BJ (cell line): ENCODE measurements at places on chromosomes 1 and 21.

DNA sequence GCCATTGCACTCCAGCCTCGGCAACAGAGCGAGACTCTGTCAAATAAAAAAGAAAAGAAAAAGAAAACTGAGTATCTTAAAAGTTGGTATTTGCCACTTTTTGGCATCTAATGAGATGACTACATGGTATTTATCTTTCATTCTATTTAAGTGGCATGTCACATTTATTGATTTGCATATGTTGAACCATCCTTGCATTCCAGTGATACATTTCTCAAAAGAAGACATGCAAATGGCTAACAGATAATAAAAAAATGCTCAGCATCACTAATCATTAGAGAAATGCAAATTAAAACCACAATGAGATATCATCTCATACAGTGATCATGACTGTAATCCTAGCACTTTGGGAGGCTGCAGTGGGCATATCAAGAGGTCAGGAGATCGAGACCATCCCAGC is 28.1 kb downstream of the SFPQ start:
- DNase-seq: no peak

- DNase-seq: no peak
Measured at GRCh38 chr1:109274533-109275476, 8.1 kb downstream of the PSRC1 start.

DNA sequence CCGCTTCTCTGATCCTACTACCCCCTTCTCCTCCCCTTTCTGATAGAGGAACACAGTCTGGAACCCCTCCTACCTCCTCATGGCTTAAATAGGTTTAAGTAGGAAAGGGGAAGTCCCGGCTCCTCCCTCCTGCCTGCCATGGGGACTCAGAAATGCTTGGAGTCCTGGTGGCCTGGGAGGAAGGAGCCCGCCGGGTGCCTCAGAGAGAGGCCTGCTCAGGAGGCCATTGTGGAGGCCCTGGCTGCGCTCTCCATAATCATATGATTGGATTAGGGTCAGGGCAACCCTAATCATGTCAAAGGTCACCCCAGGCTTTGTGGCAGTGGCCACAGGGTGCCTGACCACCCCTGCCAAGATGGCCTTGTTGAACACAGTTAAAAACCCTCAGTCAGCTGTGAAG is 29.0 kb downstream of the WNT3A start:
- DNase-seq: no peak

DNA sequence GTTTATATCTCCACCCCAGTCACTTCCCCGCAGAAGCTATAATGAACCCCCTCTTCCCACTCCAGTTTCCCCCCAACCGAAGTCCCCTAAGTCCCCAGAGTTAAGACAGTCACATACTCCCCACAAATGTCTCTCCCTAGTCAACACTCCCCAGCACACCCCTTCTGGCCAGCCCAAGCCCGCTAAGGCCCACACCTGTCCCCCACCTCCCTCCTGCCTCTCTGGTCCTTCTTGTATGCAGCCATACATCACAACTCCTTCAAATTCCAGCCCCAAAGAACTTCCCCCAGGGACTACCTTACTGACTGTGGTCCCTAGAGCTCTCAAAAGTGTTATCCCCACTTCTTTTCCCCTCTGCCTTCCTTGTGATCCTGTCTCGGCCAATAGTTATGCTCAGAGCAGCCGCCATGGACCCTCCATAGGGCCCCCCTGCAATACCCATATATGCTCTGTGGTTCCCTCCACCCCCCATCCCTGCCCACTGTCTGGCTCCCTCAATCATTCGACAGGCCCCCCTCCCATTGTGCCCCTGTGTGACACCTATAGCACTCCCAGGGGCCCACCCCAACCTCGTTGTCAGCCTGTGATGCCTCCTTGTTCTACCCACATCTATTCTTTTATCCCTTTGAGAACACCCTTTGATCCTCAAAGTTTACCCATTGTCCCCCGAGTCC is 2.2 kb downstream of the NSUN4 start:
- DNase-seq: no peak

DNA sequence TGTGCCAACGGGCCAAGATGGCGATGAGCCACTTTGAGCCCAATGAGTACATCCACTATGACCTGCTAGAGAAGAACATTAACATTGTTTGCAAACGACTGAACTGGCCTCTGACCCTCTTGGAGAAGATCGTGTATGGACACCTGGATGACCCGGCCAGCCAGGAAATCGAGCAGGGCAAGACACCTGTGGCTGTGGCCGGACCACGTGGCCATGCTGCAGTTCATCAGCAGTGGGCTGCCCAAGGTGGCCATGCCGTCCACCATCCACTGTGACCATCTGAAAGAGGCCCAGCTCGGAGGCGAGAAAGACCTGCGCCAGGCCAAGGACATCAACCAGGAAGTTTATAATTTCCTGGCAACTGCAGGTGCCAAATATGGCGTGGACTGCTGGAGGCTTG is 32.2 kb upstream of the GPR137B start:
- no peak for DNase-seq

GRCh38 chr1:219526074-219526473 is 86.8 kb downstream of the ZC3H11B start:
- no peak for DNase-seq

DNA sequence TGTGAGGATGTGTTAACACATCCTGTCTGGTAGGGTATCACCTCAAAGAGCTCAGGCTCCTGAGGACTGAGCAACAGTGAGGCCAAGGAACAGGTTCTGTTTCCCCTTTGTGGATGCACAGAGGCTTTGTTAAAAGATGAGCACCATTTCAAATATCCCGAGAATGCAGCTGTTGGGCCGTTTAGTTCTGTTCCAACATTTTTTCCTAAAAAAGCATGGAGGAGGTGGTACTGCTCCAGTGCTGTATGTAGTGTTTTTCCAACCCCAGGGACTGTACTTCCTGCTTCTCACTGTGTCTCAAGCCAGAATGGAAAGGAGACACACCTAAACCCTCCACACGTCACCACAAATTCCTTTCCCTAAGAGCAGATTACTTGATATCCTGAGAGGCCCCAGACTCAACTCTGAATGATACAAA is 53.8 kb upstream of the BCL10 start:
- DNase-seq: peak; percentile 84

- DNase-seq: no peak
Measured at GRCh38 chr1:66304128-66304527, 229.8 kb upstream of the SGIP1 start.

DNA sequence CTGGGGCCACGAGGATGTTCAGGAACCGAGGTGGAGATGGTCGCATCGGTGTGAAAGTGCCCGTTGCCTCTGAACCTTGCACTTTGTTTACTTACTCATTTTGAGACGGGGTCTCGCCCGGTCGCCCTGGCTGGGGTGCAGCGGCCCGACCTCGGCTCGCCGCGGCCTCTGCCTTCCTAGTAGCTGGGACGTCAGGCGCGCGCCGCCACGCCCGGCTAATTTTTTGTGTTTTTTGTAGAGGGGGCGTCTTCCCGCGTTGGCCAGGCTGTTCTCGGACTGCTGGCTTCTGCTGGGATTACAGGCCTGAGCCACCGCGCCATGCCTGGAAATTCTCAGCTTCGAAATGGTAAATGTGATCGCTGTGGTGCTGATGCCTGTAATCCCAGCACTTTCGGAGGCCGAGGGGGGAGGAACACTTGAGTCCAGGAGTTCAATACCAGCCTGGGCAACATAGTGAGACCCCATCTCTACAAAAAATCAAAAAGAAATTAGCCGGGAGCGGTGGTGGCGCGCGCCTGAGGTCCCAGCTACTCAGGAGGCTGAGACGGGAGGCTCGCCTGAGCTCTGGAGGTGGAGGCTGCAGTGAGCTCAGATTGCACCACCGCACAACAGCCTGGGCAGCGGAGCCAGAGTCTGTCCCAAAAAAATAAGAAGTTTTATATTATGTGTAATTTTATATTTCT is 684 bp upstream of the MRPL20 start:
- no peak for DNase-seq

- no peak for DNase-seq
Measured at GRCh38 chr1:159965263-159965662, 11.2 kb upstream of the SLAMF9 start.

DNA sequence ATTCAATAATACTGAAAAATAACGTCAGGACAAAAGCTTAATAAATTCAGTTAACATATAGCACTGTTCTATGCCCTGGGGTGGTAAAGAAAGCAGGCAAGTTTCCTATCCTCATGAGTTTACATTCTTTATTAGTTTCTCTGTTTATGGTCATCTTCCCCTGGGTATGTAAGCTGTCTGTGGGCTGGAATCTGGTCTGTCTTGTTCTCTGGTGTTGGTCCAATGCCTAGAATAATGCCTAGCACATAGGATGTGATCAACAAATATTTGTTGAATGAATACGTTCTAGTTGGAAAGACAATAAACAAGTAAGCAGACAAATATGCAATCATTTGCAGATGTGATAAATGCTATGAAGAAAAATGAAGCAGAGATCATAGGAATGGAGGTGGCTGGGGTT is 7.2 kb upstream of the IGSF3 start:
- no peak for DNase-seq

DNA sequence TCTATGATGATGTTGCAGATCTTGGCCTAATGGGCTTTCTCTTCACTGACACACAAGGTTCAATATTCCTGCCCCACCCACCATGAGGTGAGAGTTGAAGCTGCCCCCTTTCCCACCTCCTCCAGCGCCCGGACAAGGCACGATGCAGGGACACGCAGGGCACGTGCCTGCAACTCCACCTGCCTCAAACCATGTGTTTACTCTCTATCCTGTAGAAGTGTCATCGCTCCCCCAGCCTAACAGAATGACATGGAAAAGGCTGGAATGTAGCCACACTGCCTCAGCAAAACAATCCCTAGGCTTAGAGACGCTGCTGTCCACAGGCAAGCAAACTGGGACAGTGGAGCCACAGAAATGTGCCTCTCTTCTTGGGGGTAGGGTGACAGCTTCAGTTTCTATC is 92.9 kb upstream of the SOD1 start:
- DNase-seq: no peak

DNA sequence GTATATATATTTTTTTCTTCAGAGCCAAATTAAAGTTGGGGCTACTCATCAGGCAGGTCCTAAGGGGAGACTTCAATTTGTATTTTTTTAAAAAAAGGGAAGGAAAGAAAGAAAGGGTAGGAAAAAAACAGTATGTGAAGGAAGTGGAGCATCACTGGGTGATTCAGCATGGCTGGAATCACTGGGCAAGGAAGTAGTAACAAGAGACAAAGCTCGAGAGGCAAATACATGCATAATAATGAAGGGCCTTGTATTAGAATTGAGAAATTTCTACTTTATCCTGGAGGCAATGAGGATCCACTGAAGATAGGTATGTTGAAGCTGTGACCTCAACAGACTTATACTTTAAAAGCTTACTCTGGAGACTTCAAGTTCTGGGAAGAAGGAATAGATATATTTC is 184.4 kb downstream of the COQ8A start:
- DNase-seq: no peak

DNA sequence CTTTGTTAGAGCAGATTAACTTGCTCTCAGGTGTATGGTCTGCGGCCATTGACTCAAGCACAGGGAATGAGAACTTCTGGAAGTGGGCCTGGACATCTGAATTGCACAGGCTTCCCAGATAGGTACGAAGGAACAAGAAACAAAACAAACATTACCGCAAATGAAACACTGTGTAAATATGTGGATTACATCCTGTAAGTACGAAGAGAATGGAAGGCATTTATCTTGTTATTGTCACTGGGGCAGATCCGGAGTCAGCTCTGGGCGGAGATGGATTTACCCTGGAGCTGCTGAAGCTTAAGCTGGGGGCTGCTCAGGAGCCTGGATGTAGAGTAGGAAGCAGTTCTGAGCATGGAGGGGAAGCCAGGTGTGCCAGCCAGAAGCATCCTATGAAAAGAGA is 6.8 kb downstream of the HES2 start:
- no peak for DNase-seq

GRCh38 chr1:3917761-3918160 is 17.7 kb upstream of the C1orf174 start:
- DNase-seq: no peak

- DNase-seq: no peak
Measured at GRCh38 chr1:31663622-31664452, 19.2 kb upstream of the PEF1 start.

- DNase-seq: no peak
Measured at GRCh38 chr1:42037586-42037985, 115.6 kb upstream of the GUCA2B start.

- no peak for DNase-seq
Measured at GRCh38 chr1:22849770-22850169, 122.9 kb downstream of the LACTBL1 start.

DNA sequence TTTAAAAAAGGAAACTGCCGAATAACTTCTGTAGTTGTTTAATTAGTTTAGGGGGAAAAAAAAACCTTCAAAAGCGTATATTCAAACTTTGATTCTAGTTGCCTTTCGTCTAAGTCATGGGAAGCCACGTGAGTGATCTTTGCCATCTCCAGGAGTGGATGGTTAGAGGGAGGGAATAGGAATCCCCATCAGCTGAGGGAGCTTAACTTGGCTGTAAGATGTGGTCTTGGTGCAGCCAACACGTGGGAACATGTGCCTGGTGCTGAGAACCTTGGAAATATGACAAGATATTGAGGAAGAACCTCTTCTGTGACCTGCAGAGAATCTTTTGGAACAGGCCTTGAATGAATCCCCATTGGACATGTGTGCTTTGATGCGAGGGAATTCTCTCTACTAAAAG is 1.7 kb downstream of the BACE2 start:
- no peak for DNase-seq

- no peak for DNase-seq
Measured at GRCh38 chr1:220732621-220733020, 15.5 kb upstream of the MTARC2 start.

DNA sequence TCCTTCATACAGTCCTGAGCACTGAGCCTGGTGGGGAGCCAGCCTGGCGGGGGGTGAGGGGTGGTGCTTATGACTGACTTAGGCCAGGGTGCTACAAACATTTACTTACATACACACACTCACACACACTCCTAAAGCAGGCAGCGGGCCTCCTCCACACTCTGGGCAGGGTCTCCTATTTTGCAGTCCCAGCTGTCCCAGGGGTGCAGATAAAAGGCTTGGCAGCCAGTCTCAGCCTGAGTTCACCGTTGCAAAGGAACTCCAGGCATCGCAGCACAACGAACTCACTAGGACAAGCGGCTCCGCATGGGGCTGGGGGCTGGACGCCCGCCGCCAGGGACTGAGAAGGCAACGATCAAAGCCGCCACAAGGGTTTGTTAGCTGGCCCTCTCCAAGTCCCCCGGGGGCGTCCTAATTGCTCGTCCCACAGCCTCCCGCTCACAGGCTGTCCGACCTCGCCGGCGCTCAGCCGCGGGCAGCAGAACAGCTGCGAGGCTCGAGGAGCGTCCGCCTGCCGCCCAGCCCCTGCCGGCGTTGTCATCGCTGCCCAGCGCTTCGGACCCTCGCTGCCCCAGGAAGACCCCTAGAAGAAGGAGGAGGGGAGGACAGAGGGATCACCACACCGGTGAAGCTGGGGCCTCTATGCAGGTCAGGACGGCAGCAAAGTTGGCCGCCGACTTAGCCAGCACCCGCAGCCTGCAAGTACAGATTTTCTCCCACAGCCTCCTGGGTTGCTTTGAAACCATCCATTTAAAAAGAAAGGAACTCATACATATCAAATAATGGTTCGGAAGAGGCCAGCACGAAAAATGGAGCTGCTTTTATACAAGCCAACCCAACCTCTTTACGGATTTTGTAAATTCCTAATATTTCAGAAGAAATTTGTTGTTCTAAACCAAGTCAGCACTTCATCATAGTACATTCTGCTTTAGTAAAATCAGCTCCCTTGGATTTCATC is 6.2 kb downstream of the BARHL2 start:
- DNase-seq: no peak
